ENCODE measurements at places on chromosomes 13 and 19.

GRCh38 chr13:68048802-68049359 lies 818.7 kb upstream of the PCDH9 start:
- DNase-seq: no peak

- no peak for DNase-seq
These were observed 15.0 kb downstream of the COG6 start for GRCh38 chr13:39670445-39670844.

DNA sequence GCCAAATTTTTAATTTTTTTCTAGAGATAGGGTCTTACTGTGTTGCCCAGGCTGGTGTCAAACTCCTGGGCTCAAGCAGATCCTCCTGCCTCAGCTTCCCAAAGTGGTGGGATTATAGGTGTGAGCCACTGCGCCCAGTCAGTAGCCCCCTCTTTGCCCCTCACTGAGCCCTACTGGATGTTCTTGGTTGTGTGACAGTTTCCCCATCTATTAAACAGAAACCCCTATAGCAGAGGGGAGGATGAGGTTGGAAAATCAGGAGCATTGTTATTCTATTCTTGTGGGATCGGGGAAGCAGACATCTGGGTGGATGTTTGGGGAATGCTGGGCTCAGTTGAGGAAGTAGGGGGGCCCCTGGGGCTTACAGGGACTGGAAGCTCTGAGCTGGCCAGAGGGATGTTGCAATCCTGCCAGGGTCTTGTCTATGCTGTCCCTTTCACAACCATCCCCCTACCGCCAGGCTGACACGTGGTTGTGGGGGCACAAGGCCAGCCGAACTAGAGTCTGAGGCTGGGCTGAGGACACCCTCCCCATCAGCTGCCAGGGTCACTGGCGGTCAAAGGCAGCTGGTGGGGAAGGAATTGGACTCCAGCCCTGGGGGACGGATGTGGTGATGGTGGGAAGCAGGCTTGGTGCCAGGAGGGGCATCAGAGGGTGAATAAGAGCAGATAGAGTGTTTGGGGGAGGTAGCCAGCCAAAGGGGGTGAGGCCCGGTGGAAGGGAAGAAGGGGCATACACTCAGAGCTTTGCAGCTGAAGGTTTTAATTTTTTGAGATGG lies 10.9 kb downstream of the APOC1 start:
- no peak for DNase-seq

DNA sequence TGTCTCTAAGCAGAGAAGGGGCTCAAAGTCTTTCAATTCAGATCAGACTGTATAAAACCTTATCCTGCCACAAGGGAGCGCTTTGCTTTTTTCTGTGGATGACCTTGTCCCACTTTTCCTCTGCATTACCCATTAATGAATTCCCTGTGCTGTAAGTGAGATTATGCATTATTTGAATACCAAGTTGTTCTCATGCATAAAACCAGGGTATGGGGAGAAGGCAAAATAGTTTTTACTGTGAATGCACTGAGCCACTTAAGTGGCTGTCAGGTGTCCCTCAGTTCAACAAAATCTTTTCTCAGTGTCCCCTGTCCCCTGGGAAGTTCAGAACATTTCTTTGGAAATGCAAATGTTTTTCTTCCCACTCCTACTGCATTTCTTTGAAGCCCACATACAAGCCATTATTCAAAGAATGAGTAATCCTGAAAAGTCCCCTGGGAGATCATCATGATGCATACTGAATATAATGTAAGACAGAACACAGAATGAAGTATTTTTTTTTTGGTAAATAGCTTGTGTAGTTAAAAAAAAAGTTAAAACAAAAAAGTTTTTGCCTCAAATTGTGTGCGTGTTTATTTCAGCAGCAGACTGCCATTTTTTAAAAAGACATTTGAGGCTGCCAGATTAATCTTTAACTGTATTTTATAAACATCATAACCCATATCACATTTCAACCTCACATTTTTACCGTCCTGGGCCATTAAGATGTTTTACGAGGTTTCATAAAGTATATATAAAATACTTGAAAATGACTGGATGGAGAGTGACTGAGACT lies 506.7 kb upstream of the PCDH9 start:
- no peak for DNase-seq

GRCh38 chr13:43766725-43767124 lies 20.0 kb downstream of the ENOX1 start:
- no peak for DNase-seq

DNA sequence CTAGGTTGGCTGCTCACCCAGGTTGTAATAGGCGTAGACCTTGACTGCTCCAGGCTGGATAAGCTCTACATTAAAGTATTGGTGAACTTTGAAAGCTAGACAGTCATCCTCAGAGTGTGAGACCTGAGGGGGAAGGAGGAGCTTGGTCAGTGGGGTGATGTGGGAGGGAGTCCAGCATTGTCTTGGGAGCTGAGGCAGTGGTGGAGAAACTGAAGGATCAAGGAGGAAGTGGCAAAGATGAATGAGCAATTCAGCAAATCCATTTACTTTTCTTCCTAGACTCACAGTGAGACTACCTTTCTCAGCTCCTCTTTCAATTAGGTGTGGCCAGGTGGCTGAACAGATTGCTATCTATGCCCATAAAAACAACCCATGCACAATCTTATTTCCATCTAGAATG lies 10.2 kb upstream of the TNFSF14 start:
- DNase-seq: no peak

DNA sequence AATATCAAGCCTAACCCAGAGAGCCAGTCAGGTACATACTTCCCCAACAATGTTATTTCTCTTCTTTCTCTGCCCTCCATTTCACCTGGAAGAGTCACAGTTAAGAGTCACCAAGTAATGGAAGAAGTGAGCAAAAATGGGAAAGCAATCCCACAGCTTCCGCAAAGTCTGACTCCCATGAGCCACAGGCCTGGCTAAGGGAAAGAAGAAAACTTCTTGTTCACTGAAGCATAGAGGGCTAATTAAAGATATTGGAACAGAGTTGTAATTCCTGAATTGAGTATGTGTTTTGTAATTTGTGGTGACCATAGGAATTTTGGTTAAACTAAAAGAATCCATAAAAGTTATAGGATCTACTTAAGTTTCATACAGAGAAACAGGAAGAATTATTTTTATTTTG lies 830.9 kb upstream of the PCDH20 start:
- DNase-seq: no peak

GRCh38 chr13:30004204-30004603 lies 153.8 kb upstream of the UBL3 start:
- no peak for DNase-seq

- no peak for DNase-seq
These were observed 162.7 kb downstream of the PTPRS start for GRCh38 chr19:5177745-5178450.

Measured in stimulated activated CD4-positive, alpha-beta T cell treated with anti-CD3 and anti-CD28 coated beads, Interleukin-15, amount 100 ng/mL, for 48 hours (primary cell).